ENCODE measurements at places on chromosomes 3 and 15.

DNA sequence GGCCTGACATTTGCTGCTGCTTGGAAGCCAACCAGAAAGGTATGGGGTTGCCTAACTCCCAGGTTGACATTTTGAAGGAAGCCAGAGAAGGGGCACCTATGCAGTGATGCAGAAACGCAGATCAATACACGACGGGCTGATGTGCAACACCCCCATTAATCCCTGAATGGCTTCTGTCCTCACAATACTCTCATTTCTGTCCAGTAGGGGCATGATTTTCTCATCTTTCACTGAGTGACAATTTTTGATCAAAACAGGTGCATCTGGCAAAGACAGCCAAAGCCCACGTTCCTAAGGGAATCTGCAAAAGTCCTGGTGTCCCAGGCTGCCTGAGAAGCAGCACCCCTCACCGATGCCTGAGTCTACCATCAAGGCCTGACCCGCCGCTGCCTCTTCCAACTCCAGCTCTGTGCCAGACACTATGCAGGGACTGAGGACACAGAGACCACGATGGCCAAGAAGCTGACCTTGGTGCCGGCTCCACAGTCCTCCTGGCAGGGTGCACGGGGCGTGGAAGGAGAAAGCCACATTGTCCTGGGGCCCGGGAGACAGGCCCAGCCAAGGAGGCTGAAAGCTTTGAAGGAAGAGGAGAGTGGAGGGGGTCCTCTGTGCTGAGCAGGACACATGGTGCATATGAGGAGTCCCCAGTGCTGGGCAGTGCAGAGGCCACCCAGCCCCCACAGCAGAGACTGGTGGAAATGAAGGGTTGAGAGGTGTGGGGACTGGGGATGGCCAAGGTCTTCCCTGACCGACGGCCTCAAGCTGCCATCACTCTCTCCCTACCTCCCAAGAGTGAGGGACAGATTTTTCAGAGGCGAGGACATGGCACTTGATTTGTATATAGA, 159.6 kb downstream of the NUP210 start:
- DNase-seq, result no peak

DNA sequence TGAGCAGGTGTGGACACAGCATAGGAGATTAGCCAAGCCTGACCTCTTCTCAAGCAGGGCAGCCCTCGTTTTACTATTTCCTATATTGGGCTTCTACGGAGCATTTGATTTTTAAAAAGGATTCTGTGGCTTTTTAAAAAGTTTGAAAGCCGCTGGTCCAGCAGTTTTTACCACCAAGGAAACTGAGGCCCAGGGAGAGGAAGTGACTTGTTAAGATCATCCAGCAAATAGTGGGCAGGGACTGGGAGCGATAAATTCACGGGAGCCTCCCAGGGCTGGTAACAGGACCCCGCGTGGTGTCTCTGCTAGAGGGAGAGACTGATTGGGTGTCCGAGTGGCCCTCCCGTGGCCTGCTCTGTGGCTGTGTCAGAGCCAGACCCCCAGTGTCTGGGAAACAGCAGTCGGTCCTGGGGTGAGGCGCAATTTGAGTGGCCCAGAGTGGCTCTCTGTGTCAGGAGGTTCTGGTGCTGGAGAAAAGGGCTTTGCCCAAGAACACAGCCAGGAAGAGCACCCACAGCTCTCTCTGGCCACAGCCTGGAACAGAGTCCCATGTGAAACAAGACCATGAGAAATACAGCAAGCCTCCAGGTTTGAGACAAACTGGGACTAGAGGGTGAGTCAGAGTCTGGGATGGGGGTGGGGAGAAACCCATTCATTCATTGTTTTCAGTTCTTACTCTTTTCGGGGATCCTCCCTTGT, 4.2 kb downstream of the FURIN start:
- peak; percentile 73 for DNase-seq

GRCh38 chr15:89514186-89514585, 17.8 kb upstream of the RHCG start:
- no peak for DNase-seq

DNA sequence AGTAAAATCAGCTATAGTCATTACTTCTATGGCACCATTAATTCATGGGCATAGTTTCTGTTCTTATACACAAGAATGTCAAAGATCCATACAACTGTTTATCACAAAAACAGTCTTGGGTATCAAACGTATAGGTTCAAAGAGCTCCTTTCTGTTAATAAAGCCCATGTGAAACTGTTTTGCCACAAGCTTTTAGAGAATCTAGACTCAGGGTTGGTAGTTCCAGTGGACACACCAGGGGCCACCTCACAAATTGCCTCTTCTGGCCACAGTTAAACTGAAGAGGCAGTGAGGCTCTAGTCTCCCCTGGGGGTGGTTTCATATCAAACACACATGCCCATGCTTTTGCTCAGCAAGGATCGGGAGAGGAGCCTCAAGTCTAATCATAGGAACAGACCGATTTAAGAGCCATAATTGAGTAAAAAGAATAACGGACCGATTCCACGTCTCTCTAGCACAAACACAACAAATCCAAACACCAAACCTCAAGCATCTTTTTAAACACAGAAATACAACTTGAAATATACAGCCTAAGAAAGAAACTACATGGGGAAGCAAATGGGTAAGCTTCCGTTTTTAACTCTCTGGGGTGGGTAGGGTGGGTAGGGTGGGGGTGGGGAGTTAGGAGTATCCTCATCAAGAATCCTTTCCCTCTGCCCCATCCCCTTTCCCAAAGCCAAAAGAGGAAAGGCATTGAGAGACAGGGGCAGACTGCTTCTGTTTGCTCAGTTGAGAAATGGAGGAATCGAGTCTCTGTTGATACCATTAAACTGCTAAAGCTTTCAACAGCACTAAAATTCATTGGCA, 443.3 kb downstream of the MAGI1 start:
- DNase-seq, result no peak

- DNase-seq, result no peak
These were observed 47.3 kb upstream of the TCF12 start for GRCh38 chr15:56871185-56871584.

- peak; percentile 1 for DNase-seq
These were observed 23.9 kb downstream of the PLXNB1 start for GRCh38 chr3:48405971-48406370.
